Stimulated activated CD4-positive, alpha-beta T cell treated with anti-CD3 and anti-CD28 coated beads, Interleukin-15, amount 100 ng/mL, for 1 hour (primary cell): ENCODE measurements at places on chromosomes 2 and 18.

DNA sequence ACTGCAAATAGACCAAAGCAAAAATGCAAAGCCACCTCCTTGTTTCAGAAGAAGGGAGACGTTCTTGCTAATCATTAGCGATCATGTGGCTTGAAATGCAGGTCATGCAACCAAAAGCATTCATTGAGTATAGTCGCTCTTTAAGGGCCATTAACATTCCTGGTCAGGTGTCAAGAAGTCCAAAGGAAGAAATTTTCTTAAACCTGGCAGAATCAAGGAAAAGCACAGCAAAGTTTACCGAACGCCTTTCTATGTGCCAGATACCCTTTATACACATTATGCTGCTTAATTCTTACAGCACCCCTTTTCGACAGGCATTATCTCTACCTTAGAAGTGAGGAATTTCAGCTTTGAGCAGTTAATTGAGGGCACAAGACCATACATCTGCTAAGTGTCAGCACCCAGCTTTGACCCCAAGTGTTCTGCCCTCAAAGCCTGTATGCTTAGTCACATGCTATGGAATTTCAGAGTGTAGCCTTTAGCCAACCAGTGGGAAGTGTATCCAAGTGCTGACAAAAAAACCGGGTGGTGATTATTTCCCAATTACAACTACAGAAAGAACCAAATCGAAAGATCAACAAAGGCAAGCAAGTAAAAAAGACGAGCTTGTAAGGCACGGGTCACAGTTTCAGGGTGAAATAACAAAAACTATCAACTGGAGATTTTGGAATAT, 70.8 kb downstream of the EPHA4 start:
- DNase-seq = no peak

GRCh38 chr2:19312949-19313348, 45.5 kb downstream of the OSR1 start:
- DNase-seq = no peak

GRCh38 chr2:56077359-56077915, 106.4 kb upstream of the CCDC85A start:
- DNase-seq = no peak

GRCh38 chr2:108315444-108315934, 26.8 kb downstream of the SULT1C2 start:
- DNase-seq = no peak

- DNase-seq = no peak
Measured at GRCh38 chr2:97998431-97999005, 2.8 kb upstream of the TMEM131 start.
